ENCODE measurements at places on chromosomes 12 and 14.

- DNase-seq, result no peak
These were observed 996.8 kb upstream of the TMEM132C start for GRCh38 chr12:127270193-127270592.

DNA sequence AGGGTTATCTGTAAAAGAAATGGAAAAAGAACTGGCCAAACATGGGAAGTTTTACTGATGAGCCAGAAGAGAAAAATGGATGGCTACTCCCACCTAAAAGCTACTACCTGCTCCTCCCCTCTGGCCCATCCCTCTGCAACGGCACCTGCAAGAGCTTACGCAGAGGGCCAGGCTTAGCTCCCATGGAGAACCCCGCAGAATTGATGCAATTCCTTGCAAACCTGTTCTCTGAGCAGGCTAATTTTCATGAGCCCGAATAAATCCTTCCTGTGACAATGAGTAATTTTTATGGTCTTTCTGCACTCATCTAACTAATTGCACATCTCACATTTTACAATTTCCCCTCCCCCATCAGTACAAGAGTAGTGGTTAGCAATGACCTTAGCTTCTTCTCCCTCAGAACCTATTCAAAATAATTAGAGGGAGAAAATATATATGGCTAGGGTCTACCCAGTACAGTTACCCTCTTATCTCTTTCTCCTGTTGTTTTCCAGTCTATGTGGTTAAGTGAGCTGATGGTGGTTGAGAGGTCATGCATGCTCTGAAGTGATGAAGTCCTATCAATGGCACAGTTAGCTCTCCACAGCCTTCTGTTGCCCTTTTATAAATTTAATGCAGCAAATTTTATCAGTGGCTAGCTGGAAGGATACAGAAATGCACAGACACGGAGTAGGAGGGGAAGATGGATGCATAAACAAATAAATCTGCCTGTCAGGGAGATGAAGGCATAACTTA, 67.7 kb upstream of the NTF3 start:
- DNase-seq, result no peak

DNA sequence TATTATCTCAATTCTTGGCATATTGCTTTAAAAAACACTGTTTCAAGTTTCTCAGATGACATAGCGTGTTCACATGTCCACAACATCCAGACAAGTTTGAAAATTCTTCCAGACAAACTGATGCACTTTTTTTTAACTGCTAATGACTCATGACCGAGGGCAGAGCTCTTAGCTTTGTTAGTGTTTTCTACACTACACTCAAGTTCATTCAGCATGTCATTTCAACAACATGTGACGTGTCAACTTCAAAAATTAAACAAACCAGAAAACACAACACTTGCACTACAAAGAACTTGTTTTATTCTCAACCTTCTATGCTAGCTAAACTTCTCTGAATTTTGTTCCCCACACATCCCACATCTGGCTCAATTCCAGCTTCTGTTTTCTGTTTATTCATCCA, 1186.3 kb upstream of the FLRT2 start:
- no peak for DNase-seq

DNA sequence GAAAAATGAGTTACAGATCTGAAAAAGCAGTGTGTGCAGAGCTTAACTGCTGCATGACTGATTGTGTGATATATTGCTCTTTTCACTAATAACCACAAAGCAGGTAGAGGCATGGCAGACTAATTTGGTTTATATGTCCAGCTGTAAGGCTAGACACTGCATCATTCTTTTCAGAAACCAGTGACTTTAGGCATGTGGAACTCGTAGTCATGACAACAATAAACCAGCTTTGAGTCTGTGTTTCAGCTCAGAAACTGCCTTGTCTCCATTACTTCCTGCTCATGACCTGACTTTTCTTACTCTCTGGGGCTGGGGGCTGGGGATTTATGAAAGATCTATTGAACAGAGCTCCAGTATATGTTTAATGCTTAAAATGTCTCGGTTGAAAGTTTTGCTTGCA, 146.8 kb upstream of the LRIG3 start:
- no peak for DNase-seq

- no peak for DNase-seq
These were observed 5.3 kb downstream of the SLC5A8 start for GRCh38 chr12:101204602-101205304.

GRCh38 chr12:45234139-45234865, 18.4 kb downstream of the ANO6 start:
- DNase-seq, result no peak

DNA sequence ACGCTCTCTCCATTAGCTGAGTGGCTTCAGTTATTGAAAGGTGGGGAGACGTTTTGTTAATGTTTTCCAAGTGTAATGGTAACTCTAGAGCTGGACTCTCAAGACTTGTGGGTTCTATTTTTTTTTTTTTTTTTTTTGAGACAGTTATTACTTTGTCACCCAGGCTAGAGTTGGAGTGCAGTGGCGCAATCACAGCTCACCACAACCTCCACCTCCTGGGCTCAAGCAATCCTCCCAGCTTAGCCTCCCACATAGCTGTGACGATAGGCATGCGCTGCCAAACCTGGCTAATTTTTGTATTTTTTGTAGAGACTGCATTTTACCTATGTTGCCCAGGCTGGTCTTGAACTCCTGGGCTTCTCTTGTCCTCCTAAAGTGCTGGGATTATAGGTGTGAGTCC, 26.2 kb downstream of the ATF1 start:
- no peak for DNase-seq

All from T follicular helper cell (primary cell).